ENCODE measurements at places on chromosomes 7 and 10.

- DNase-seq: no peak
Measured at GRCh38 chr10:110717781-110718589, 73.8 kb downstream of the RBM20 start.

- DNase-seq: no peak
Measured at GRCh38 chr7:124689523-124689922, 76.1 kb downstream of the GPR37 start.

DNA sequence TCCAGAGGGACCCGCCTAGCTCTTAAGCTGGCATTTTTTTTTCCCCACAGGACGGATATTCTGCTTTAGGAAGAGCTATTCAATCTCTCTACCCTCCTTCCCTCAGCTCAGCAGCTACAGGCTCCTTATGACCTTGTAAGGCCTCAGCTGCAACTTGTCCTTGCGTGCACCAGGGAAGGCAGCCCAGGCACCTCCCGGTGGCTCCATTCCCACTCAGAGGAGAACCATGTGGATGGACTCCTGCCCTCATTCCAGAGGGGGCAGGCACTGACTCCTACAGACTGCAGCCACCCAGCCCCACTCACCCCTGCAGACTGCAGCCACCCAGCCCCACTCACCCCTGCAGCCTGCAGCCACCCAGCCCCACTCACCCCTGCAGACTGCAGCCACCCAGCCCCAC, 73.7 kb downstream of the ITIH5 start:
- no peak for DNase-seq

- DNase-seq: no peak
Measured at GRCh38 chr7:5296015-5296610, 13.4 kb downstream of the SLC29A4 start.

DNA sequence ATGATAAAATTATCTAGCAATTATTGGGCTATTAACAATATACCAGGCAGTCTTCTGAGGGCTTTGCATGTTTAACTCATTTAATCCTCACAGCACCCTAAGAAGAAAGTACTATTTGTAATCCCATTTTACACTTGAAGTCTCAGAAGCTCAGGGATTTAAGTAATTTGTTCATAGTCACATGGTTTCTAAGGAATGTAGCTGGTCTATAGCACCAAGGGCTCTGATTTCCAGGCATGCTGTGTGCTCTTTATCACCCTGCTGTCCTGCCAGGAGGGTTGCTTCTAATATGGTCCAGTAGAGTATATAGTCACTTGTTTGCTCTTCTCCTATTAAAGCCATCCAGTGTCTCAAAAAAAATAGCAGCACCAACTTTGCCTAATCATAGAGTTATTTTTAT, 417.2 kb downstream of the PLXDC2 start:
- no peak for DNase-seq

DNA sequence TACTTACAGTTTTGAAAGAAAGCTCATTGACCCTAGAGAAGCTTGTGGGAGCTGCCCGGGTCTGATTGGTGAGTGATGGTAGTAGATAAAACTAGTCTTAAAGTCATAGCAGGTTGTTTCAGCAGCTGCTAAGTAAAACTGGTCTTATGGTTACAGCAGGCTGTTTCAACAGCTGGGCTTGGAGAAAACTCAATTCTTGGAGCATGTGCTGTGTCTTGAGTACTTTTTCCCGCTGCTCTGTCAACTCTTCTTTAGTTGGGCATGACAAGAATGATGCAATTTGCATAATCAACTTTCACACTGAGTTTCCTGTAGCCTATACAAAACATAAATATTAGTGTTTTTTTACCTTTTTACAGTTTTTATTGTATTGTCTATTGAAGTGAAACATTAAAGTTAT, 707.9 kb downstream of the AUTS2 start:
- DNase-seq: no peak

- no peak for DNase-seq
Measured at GRCh38 chr10:97226398-97226797, 40.6 kb upstream of the SLIT1 start.

DNA sequence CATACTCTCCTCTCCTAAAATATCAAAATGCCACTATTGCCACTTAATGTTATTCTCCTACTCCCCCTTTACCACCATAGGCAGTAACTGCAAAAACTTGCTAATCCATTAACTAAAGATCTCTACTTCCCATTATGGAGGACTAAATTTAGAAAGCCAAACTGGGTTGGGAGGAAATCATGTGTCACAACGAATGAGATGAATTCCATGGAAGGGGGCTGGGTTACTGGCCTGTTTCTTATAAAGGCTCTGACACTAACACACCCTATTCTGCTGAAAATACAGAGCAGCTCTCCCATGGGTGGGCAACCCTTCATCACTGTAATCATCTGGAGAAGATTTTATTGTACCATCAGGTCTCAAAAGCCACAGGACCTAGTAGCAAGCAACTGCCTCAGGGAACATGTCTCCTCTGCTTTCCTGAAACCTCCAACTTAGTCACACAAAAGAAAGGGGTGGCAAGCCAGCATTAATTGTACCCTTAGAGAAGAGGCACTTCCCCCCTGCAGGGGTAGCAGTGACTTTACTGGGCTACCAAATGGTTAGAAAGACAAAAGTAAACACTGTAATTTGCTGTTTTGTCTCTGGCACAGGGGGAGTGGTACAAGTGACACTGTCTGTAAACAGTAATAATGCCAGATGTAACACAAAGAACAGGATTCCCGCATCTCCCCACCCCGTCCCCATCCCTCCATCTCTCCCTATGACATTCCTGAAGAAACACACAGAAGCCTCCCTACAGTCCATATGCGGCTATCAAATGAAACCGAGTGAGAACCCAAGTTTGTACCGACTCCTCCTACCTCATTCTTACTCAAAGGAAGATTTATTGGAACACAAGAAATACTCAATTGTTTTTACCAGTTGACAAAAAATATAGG, 81.6 kb downstream of the ARMH3 start:
- DNase-seq: no peak

DNA sequence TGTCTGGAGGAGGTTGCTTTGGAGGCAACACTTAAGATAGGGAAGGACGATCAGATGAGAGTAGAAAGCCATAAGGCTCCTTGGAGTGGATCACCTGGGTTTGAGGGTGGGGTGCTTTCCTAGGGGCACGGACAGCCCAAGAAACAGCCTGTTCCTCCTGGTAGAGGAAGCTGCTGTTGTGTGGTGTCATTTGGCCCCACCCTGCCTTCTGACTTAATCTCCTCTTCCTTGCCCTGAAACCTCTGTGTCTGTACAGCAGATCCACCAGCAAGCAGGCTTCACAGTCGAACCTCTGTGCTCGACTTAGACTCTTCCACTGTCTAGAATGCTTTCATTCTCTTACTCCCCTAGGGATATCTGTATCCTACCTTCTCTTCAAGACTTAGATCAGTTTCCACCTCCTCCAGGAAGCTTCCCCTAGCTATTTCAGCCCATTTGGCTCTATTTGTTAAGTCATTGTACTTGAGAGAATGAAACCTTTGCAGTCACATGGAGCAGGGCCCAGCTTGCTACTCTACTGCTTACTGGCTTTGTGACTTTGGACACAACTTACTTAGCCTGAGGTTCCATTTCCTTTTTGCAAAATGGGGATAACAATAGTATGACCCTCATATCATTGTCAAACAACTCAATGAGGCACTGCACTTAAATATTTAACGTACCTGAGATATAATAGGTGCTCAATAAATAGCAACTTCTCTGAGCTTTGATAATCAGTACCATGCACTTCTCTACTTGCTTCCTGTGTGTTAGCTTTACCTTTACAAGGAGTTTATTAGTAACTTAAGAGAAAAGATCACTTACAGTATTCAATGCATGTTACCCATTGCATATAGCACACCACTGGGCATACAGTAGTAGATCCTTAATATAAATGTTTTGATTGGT, 5.0 kb downstream of the MXI1 start:
- no peak for DNase-seq

- no peak for DNase-seq
Measured at GRCh38 chr10:100811261-100811660, 65.9 kb downstream of the PAX2 start.

DNA sequence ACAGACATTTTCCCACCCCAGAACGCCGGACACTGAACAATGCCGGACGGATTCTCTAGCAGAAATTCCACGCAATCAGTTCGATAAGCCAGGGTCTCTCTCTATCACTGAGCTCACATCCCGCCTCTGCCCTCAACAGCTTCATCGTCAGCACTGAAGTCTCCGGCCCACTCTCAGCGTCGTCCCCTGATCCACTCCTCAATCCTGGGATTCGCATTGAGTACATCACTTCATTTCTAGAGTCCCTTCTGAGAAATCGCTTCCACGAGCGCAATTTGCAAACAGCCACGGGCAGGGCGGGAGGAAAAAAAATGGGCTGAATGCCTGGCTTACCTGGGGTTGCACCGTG, 365 bp downstream of the YME1L1 start:
- peak; percentile 4 for DNase-seq

GRCh38 chr10:131821378-131822012, 79.3 kb upstream of the PPP2R2D start:
- DNase-seq: no peak

DNA sequence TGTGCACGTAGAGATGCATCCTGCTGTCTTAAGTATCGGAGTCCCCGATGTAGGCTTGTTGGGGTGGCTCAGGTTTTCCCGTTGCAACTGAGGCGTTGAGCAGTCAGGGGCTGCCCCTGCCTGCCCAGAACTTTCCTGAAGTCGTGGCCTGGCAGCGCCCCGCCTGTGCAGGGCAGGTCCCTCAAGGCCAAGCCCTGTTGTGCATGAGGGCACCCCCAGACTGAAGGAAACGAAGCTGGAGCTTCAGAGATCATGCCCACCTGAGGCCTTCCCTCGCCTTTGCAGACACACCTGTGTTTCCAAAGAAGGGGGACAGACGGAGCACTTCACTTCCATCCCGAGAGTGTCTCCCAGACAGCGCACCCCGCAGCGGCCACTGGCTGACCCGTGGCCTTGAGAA, 121.1 kb downstream of the NKX6-2 start:
- no peak for DNase-seq

DNA sequence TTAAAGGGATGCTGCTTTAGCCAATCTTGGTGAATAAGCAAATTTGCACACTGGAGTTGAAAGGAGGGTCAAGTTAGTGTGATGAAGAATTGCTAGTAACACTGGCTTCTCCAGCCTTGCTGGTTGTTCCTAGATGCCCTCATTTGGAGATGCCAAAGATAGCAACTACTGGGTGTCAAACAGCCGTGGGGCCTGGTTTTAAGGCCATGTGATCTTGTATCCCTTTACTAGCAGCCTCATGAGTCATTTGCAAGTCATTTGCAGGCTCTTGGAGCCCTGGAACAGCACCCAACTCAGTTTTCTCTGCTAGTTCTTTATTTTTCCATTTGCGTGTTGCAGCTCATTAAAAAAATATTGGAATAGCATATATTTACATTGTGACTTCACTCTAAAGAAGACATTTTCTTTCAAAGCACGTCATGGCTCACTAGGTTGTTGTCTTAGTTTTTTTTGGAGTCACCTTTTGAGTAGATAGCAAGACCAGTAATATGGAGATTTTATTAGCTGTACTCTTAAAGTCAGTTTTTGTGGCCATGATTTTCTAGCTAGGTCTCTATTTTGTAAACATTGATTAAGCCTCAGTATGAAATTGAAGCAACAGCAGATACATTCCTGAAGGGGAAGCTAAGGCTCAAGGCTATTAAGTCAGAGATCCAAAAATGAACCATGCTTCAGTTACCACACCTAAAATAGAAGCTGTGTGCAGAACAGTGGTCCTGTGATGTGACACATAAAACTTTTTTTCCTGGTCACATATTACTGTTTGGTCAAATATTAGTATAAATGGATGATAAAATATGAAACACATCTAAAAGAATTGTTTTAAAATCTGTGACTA, 1.3 kb downstream of the LSMEM1 start:
- DNase-seq: no peak

DNA sequence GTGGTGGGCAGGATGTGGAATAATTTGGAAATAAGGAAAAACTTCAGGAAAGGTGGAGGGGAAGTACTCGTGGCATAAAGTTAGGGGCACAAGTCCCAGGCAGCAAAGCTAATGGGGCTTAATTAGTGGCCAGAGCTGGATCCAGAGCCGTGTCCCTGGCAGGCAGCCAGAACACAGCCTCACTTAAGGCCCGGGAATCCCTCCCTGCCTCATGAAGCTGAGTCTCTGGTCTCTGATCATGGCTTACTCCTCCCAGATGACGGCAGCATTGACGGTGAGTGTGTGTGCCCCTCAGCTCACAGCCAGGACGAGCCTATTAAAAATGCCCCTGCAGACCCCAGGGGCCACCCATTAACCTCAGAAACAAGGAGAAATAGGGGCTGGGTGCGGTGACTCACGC, 48.2 kb upstream of the NPTX2 start:
- DNase-seq: no peak

DNA sequence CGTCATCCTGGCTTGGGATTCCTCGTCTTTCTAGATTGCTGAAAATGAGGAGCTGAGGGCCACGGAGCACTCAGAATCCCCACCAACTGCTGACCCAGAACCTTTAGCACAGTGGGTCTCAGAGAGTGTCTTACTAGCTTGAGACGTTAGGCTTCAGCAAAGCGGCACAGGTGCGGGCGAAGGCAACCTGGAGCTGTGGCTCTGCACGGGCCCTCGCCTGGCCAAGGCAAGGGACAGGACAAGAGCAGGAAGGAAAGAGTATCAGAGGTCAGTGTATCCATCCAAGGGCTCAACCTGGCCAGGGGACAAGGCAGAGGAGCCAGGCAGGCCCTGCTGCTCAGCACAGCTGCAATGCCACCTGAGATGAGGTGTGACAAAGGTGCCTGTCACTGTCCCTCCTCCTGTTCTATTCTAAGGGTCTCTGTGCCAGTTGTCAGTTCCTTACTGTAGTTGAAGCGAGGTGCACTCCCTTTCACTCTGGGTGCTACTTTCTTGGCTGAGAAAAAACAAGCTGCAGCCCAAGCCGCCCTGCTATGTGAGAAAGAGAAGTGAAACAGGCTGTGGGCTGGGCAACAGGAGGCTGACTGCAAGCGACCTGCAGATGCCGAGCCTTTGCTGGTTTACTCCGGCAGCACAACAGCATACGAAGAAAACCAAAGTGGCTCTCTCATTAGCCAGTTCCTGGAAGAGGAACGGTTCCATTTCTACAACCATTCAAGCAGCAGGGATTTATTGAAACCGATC, 33.3 kb upstream of the KDM7A start:
- DNase-seq: no peak

DNA sequence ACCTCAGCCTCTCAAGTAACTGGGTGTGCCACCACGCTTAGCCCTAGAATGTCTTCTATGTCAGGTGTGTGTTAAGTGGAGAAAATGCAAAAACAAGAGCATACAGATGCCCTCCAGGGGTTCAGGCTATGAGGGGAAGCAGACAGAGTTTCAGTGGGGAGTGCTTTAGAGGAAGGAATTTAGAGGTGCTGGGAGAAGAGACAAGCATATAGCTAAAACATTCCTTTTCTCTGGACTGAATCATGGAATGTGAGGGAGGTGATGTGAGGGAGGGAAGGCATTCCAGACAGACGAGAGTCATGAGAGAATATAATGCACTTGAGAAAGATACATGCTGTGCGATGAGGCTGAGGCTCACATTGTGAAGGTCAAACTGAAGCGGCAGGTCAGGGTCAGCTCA, 6.6 kb upstream of the ZNF786 start:
- DNase-seq: no peak

- DNase-seq: no peak
Measured at GRCh38 chr7:57449904-57450303, at the start of gene ZNF716. Gene ZNF716, plus strand, starts transcription at chr7:57450177. Its CDS starts 112 bp downstream, at chr7:57450289.

- no peak for DNase-seq
Measured at GRCh38 chr10:32225976-32226375, 121.0 kb downstream of the EPC1 start.

Data from stimulated activated CD8-positive, alpha-beta memory T cell treated with anti-CD3 and anti-CD28 coated beads, Interleukin-12 subunit alpha, Interleukin-12 subunit beta, amount 100 ng/mL, for 4 hours (primary cell).